ENCODE measurements at places on chromosomes 12 and 14.

DNA sequence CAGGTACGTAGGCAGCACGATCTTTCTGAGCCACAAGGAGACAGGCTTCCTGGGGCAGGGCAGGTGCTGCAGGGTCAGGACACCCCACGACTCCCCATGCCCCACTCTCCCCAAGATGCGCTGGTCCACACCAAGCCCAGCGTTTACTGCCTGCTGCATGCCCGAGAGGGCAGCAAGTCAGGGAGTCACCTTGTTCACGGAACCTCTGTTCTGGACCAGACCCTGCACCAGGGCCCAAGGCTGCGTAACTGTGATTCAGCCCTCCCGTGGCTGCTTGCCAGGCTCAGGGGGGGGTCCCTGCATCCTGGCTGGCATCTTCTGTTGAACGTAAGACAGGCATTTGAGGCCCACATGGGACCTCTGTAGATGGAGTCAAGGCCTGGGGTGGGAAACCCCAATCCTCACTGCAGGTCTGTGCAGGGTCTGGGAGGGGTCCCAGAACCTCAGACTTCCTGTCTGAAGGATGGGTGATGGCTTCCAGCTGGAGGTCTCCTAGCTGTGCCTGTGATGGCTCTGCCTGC is 228.6 kb upstream of the RTL1 start:
- DNase-seq, result no peak

DNA sequence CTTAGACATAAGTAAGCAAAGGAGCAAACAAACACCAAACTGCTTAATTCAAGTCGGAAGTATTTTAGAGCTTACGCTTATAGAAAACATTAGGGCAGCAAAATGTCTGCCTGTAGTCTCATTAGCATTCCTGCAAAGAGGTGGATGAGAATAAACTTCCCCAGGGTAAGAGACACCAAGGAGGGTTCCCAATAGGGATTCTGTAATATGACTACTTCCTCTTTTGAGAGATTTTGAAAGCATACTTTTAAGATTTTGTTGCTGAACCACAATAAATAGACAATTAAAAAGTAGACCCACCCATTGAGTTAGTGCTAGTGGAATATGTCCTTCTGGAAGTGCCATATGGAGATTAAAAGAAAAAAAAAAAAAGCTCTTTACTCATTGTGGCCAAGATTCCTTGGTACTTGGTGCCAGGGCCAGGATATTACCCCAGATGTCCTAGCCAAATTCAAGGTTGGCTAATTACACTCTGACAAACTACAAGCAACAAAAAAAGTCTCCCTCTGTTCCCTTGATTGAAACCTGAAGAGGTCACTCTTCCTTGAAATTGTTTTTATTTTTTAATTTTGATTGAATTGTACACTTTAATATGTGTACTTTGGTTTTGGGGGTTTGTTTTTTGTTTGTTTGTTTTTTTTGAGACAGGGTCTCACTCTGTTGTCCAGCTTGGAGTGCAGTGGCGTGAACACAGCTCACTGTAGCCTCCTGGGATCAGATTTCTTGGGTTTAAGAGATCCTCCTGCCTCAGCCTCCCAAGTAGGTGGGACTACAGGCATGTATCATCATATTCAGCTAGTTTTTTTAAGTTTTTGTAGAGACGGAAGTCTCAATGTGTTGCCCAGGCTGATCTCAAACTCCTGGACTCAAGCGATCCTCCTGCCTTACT is 8.7 kb downstream of the CLIP1 start:
- DNase-seq, result no peak

DNA sequence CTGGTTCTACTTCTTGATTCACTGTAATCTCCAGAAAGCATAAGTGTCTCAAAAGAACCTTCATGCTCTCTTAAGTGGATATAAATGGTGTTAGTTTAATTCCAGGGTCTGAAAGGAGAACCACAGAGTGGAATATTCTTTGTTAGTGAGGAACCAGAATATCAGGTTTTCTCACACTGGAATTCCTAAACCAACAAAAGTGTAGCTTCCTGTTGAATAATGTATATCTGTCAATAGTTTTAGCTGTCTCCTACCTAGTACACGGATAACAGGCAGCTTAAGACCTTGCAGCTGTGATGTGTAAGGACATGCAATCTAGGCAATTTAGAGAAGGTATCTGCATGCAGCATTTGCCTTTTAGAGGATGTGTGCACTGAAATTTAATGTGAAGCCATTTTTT is 24.0 kb downstream of the LRIG3 start:
- no peak for DNase-seq

DNA sequence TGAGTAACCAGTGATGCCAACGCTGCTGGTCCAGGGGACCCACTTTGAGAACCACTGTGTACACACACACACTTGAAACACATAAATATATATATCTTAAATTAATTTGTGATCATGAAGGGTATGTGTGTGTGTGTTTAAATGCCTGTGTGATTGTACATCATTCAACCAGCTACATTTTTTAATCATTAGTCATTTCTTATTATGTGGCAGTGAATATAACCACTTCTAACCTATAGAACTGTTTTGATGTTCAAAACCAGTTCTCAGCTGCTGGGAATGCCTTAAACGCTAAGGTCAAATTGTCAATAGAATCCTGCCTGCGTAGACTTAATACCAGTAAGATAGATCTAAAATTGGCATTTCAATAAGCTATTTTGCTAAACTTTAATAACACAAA is 330.0 kb downstream of the SYT1 start:
- DNase-seq, result no peak

DNA sequence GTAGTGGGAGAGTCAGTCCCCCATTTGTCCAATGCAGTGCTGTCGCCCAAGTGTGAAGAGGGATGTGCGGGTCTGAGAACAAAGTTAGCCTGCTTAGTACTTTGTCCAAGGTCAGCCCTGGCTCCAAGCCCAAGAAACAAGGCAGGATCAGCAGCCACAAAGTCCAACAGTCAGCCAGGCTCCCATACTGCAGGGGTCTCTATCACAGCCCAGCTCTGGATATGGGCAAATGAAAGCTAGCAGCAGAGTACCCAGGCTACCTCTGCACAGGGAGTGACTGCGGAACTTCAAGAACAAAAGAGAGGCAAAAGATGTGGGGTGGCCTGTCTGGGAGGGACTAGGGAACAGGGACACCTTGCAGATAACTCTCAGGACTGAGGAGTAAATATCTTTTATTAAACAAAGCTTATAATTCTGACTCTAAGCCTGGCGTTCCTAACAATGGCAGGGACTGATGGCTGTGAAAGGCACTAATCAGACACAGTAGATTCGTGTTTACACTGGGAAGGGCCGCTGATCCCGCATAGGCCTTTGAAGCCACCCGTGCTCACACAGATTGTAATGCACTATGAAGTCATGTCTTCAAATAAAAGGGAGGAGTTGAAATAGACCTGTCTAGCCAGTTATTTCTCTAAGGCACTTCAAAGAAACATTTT is 91.0 kb upstream of the EEA1 start:
- no peak for DNase-seq

DNA sequence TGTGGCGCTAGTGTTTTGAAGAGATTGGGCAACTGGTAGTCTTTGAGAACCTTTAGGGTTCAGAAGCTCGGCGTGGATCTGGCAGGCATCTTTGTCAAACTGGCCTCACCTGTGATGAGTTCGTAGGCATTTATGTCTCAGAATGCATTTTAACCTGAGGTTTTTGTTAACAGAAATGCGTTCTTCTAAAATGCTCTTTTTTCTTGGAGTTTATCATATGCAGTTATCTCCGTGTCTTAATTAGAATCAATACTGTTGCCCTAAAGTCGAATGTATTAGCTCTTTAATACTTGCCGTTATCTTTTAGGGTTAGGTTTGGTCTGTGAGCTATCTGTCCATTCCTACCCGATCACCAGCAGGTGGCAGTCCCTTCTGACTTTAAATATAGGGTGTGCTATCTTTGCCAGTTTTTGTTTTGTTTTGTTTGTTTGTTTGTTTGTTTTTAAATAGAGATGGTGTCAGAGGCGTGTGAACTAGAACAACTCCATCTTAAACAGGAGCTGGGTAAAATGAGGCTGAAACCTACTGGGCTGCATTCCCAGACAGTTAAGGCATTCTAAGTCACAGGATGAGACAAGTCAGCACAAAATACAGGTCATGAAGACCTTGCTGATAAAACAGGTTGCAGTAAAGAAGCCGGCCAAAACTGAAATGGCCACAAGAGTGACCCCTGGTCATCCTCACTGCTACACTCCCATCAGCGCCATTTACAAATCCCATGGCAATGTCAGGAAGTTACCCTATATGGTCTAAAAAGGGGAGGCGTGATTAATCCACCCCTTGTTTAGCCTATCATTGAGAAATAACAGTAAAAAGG is 1.4 kb downstream of the ATF1 start:
- no peak for DNase-seq

DNA sequence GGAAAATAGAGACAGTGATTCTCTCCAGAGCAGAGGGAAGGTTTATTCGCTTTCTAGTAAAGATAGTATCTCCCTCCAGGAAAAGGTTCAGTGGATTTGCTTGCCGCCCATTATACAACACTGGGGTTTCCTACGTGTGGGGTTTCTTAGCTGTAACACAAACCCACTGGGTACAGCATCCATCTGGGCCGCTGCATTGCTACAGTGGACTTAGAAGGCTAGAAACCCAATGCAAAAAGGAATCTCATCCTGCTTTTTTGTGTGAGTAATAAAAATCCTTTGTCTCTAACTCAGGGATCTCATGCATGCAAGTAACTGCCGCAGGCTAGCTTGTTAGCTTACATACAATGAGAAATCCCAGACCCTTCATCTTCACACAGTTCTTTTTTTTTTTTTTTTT is 67.1 kb upstream of the BCL2L14 start:
- no peak for DNase-seq

DNA sequence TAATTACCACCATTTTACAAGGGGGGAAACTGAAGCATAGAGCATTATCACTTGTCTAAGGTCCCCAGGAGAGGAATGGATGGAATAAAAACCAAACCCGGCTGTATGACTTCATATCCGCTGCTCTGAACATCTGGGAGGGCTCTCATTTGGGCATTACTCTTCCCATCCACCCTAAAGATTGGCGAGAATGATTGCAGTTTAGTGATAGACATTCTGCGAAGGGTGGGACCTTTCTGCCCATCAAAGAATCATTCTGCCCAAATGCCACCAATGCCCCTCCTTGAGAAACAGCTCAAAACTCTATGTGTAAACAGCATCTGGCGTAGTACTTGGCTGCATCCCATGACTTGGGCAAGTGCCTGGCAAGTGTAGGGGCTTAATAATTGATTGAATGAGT is 11.6 kb downstream of the CHST11 start:
- DNase-seq, result no peak

DNA sequence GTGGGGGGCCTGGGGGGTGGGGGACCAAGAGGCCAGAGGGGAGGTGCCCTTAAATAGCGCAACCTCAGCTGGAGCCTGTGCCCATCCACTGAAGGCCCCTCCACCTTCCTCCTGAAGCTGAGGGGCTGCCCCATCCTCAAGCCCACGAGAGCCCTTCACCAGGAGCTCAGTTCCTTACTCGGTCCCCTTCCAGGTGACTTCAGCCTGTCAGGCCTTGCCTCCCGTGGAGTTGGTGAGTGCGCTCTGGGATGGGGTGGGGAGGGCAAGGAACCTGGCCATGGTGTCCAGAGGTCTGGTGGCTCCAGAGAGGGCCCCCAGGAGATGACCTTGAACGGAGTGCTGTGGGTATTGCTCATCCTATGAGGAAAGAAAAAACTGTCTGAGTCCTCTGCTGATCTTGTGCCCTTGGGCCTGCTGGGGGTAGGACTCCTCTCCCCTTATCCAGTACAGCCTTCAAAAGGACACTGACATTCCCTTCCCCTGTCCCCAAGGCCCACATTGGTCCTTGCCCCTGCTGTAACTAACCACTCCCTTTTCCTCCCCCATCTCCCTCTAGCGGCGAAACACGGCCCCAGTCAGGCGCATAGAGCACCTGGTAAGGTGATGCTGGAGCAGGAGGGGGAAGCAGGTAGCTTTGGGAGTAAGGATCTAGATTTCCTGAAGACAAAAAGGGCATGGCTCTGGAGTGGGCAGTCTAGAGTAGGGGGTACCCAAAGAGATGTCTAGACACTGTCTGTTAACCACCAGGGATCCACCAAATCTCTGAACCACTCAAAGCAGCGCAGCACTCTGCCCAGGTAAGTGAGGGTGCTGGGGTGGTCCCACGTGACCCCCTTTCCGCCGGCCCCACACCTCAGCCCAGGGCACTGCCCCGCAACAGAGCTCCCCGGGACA is 3.6 kb downstream of the TNS2 start:
- DNase-seq, result no peak

DNA sequence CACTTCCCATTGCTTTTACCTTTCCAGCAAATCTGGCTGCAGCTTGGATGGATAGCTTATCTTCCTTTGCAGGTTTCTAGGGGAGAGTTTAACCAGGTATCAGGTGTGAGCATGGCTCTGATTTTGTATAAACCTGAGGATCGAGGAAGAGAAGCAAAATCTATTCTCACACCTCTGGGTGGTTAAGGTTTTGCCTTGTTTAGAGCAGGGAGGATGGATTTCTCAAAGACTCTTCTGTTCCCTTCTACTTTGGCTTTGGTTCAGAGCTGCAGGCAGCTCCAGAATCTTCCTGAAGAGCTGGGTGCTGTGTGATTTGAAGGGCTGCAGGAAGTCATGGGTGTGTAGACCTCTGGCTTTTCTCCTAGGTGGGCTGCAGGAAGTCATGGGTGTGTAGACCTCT is 1.7 kb downstream of the JDP2 start:
- DNase-seq, result no peak

- no peak for DNase-seq
Measured at GRCh38 chr12:109385339-109386058, 37.8 kb downstream of the MYO1H start.

- DNase-seq, result no peak
Measured at GRCh38 chr12:119399301-119399700, 64.8 kb downstream of the CCDC60 start.

DNA sequence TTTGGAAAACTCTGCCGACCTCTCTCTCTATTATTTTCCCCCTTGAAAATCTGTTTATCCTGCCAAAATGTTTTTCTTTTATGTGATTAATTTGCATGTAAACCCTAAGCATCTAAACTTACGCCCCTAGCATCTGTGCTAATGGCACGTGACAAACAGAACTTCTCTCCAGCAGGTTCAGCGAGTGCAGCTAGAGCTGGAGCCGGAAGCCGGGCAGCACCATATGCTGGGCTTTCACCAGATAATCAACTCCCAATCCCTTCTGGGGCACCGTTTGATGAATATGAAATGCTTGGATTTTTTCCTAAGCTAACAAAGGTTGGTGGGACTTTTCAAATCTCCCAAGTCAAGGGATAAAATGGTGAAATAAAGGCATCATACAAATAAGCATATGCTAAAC is 667.5 kb upstream of the TMEM132C start:
- no peak for DNase-seq

DNA sequence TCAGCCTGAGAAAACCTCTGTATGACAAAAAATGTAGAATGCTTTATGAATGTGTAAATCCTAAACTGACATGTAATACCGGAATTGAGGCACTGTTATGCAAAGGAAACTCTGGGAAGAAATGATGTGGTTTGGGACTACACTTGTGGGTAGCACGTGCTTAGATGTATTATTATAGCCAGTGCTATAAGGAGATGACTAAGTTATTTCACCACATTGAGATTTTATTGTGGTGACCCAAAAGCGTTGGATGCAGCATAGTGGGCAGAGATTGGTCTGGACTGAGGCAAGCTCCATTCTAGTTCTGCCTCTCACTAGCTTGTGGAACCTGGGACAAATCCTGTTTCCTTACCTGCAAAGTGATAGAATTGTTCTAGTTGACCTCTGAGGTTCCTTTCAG is 172.2 kb downstream of the SNAPC1 start:
- DNase-seq, result no peak

All from stimulated activated CD8-positive, alpha-beta memory T cell treated with anti-CD3 and anti-CD28 coated beads, Interleukin-12 subunit alpha, Interleukin-12 subunit beta, amount 100 ng/mL, for 4 hours (primary cell).